ENCODE measurements at places on chromosomes 2 and 18.

- DNase-seq = no peak
These were observed 26.8 kb upstream of the E2F6 start for GRCh38 chr2:11492720-11493119.

DNA sequence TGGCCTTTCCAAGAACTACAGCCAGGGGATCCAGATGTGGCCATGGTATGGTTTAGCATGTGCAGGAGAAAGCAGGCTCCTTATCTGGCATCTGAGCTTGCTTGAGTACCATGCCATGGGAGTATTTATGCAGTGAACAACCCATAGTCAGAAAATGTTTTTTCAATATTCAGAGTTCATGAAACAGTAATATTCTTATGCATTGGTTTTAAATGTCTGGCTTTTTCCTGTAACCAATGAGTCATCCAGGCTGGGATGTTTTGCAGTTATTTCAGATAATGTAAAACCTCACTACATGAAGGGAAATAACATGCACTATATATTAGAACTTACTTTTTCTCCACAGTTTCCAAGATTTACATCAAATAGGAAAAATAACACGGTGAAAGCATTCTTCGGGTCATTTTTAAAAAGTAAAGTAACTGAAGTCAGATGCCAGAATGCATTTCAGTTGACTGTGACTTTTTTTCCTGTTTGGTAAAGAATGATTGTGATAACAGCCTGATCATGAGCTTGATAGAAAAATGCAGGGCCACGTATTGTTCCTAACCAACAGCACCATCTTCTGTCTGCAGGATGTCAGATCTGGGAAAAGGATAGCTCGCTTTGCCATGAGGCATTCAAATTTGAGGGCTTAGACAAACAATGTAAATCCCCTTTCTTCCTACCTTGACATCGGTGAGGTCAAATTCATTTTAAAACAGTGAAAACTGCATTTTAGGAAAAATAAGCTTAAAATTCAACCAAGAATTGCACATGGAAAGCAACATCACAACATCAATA, 152.8 kb downstream of the DSC3 start:
- no peak for DNase-seq

- no peak for DNase-seq
These were observed 90.0 kb downstream of the ARHGAP15 start for GRCh38 chr2:143219266-143219665.

DNA sequence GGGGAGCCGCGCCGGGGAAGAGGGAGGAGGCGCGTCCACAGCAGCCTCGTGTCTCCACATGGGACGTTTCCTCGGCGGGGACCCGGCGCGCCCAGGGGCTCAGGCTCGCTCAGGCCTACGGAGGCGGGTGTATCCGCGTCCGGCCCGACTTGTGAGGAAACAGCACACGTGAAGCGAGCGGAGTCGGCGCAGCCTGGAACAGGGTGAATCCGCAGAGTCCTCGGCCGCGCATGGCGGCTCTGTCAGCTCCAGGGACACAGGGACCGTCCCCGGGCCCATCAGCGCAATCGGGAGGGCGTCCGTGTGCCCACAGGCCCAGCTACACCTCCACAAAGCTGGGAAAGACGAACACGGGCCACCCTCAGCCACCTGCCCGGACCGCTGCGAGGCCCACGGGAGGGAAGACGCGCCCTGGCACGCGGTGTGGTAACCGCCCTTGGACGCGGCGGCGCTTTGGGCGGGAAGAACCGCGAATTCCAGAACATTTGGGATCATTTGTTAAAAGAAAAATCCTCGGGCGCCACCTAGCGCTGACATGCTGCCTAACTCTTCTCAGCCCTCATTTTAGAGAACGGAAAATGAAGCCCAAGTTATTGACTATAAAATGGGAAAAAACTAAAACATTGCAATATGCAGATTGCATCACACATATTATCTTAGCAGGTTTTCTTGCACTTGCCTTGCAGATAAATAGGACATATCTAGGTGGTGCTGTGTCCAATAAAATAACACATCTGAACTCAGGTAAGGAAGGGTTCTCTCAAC, 40.4 kb downstream of the TMEM18 start:
- DNase-seq = peak; percentile 45

DNA sequence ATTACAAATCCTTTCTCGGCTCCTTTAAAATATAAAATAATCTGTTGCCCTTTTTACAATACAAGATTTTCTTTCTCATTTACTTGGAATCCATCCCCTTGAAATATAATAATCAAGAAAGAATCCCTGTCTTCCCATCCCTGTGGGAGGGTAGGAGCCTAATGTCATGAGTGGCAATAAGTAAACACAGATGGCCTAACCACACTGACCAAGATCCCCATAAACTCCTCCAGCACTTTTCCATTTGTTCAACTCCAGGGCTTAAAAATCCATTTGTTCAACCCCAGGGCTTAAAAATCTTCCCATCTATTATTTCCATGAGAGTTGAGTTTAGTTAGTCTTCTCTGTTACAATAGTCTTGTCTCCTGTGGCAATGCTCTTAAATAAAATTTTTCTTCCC, 297.6 kb downstream of the CDH7 start:
- DNase-seq = no peak

GRCh38 chr18:67232406-67232805, 284.1 kb downstream of the DSEL start:
- no peak for DNase-seq

GRCh38 chr2:204201507-204201906, 264.9 kb downstream of the ICOS start:
- no peak for DNase-seq

GRCh38 chr2:173571021-173571821, 216.5 kb downstream of the CDCA7 start:
- DNase-seq = no peak

- no peak for DNase-seq
These were observed 29.9 kb downstream of the ANO7 start for GRCh38 chr2:241218131-241219029.

GRCh38 chr2:217047209-217047608, 187.3 kb upstream of the TNP1 start:
- no peak for DNase-seq

DNA sequence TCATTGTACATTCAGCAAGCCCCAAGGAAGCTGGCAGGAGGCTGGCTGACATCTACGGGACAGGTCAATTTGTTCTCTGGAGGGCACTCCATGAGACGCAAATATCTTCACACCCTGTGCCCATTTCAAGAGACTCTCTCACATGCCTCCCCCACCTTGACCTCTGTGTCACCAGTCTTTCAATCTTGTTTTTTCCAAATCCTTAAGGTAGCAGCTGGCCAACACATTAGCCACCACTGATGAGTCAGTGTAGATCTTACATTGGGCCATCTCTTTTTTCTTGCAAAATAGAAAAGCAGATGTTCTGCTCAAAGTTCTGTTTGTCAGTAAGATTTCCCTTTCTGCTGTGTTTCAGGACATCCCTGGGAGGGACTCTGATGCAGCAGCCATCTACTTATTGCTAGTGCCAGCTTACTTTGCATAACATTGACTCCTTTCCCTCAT, 1.7 kb upstream of the DPP4 start:
- DNase-seq = no peak

DNA sequence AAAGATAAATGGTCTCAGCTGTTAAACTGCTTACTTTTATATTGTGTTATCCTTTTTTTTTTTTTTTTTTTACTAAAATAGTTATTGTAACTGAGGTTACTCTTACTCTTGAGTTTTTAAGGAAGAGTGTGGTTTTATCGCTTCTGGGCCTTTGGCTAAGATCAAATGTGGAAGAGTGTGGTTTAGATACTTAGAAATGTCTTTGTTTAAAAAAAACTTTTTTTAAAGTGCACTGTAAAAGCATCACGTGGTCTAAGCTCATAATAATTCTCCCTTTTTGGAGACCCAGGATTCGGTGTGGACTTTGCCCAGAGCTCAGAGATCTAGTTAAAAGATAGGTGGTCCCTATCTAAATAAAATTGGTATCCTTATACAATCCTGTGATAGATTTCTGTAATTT, 11.9 kb upstream of the OXER1 start:
- DNase-seq = no peak

DNA sequence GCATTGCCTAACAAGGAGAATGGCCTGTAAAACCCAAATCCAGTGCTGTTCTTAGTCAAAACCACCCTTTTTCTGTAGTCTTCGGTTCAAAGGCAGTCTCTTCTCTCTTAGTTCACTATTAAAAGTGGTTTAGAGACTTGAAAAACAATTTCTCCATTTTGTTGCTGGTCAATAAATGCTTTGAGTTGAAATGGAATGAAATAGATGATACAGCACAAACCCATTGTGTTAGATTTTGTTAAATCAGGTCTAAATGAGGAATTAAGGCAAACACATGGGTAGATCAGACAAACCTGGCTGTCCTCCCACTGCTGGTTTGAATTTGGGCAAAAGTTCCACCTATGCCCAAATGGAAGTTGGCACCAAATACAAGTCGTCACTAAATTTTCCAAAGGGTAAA, 150.1 kb upstream of the SERTAD2 start:
- no peak for DNase-seq

DNA sequence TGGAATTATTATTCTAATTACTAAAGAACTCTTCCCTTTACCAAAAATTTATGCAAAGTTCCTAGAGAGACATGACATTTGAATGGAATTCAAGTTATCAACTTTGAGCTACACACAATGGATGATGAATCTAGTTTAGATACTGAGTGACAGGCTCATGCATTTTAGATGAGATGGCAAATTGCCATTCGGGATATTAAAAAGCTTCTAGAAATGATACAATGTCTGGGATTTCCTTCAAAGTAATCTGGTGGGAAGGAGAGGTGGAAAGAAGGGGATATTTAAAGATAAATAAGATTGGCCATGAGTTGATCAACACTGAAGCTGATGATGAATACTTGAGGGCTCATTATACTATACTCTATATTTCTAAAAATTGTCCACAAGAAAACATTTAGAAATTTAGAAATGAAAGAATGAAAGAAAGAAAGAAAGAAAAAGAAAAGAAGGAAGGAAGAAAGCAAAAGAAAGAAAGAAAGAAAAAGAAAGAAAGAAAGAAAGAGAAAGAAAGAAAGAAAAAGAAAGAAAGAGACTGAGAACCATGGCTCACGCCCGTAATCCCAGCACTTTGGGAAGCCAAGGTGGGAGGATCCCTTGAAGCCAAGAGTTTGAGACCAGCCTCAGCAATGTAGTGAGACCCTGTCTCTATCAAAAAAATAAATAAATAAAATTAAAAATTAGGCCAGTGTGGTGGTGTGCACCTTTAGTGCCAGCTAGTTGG, 62.6 kb upstream of the NEDD4L start:
- no peak for DNase-seq

- no peak for DNase-seq
These were observed 5.6 kb downstream of the TMEM247 start for GRCh38 chr2:46485002-46485401.

DNA sequence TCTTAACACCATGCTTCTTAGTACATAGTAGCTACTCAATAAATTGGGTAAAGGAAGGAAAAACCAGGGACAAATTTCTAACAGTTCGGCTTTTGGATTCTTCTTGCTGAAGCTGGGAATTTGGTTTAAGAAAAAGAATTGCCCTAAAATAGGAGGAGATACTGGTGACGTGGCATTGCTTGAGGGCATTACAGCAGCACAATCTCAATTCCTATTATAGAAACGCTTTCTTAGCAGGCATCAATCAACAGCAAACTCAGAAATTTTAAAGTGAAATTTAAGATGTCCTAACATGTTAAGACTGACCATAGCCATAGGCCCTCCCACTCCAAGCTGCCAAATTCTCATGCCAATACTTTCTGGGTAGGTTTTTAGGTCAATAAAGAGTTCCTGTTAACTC, 169.5 kb downstream of the SRBD1 start:
- no peak for DNase-seq

- no peak for DNase-seq
These were observed 214.8 kb upstream of the RAB6C start for GRCh38 chr2:129764376-129765325.

DNA sequence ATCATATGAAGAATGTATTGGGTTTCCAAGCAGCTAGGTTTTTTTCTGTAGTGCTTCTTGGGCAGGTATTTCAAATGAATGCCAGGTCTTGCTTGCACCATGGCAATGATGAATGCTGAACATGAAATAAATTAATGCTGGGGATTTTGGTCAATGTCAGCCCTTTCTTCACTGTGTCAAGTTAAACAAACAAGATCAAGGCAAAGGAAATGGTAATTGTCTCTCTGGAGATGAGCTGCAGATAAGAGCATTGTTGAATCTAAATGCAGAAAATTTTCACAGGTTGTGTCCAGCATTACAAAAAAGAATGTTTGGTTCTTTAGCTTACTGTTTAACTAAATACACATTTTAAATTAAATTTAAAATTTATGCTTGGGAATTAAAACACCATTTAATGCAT, 144.3 kb downstream of the GPD2 start:
- no peak for DNase-seq

Measured in stimulated activated CD4-positive, alpha-beta T cell treated with anti-CD3 and anti-CD28 coated beads, TNF-alpha, amount 100 ng/mL, for 24 hours (primary cell).